ENCODE measurements at places on chromosomes 13 and 19.

DNA sequence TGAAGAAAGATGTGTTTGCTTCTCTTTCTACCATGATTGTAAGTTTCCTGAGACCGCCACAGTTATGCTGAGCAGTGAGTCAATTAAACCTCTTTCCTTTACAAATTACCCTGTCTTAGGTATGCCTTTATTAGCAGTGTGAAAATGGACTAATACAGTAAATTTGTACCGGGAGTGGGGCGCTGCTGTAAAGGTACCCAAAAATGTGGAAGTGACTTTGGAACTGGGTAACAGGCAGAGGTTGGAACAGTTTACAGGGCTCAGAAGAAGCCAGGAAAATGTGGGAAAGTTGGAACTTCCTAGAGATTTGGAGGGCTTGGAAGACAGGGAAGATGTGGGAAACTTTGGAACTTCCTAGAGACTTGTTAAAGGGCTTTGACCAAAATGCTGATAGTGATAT is 9.2 kb upstream of the PDS5B start:
- DNase-seq: no peak

- no peak for DNase-seq
These were observed 23.8 kb upstream of the TMEM255B start for GRCh38 chr13:113735194-113735593.

GRCh38 chr19:5926641-5927440 is 12.8 kb downstream of the CAPS start:
- peak; percentile 80 for DNase-seq

- peak; percentile 82 for DNase-seq
These were observed 6.5 kb upstream of the HSD17B14 start for GRCh38 chr19:48842789-48843162.

- no peak for DNase-seq
These were observed 59.2 kb downstream of the STK24 start for GRCh38 chr13:98517576-98518310.

GRCh38 chr13:107091428-107091827 is 523.5 kb upstream of the ARGLU1 start:
- DNase-seq: peak; percentile 22
